NCI-H1417 treated with DMSO at 0.1 percent for 48 hours (cell line): ENCODE measurements at places on chromosomes 16 and 17.

GRCh38 chr17:53912117-53912516, 89.4 kb downstream of the KIF2B start:
- DNase-seq = no peak

GRCh38 chr17:56297184-56297583, 143.9 kb downstream of the ANKFN1 start:
- no peak for DNase-seq

- no peak for DNase-seq
Measured at GRCh38 chr17:40448213-40448638, 5.0 kb downstream of the IGFBP4 start.

DNA sequence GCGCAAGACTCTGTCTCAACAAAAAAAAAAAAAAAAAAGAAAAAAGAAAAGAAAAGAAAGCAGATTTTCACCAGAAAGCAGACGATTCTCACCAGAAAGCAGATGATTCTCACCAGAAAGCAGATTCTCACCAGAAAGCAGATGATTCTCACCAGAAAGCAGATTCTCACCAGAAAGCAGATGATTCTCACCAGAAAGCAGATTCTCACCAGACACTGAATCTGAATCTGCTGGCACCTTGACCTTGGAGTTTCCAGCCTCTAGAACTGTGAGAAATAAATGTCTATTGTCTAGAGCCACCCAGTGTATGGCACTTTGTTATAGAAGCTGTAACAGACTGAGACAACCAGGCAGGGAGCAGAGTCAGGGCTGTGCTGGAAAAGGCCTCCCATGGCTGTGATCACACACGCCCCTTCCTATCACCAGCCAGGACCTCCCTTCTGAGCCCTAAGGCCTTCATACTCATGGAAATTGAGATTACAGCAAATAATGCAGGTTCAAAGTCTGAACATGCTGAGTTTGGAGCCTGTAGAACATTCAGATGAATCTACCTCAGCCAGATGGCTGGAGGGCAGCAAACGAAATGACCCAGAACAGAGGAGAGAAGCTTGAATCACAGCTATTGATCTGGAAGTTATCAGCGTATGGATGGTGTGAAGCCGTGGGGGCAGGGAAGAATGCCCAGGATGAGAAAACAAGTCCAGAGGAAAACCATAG, 309.3 kb downstream of the SLC39A11 start:
- DNase-seq = no peak

GRCh38 chr17:17741349-17742023, 60.2 kb downstream of the RAI1 start:
- no peak for DNase-seq

GRCh38 chr16:14564861-14565687, 65.0 kb downstream of the PARN start:
- peak; percentile 77 for DNase-seq

- no peak for DNase-seq
Measured at GRCh38 chr17:70678889-70679288, 509.6 kb downstream of the KCNJ2 start.

GRCh38 chr17:1616101-1616500, 12.5 kb downstream of the SLC43A2 start:
- DNase-seq = no peak

GRCh38 chr16:11135464-11135973, 120.5 kb downstream of the SOCS1 start:
- DNase-seq = no peak

- DNase-seq = no peak
Measured at GRCh38 chr17:2369551-2370210, 31.2 kb downstream of the MNT start.
